ENCODE measurements at places on chromosomes 7 and 10.

DNA sequence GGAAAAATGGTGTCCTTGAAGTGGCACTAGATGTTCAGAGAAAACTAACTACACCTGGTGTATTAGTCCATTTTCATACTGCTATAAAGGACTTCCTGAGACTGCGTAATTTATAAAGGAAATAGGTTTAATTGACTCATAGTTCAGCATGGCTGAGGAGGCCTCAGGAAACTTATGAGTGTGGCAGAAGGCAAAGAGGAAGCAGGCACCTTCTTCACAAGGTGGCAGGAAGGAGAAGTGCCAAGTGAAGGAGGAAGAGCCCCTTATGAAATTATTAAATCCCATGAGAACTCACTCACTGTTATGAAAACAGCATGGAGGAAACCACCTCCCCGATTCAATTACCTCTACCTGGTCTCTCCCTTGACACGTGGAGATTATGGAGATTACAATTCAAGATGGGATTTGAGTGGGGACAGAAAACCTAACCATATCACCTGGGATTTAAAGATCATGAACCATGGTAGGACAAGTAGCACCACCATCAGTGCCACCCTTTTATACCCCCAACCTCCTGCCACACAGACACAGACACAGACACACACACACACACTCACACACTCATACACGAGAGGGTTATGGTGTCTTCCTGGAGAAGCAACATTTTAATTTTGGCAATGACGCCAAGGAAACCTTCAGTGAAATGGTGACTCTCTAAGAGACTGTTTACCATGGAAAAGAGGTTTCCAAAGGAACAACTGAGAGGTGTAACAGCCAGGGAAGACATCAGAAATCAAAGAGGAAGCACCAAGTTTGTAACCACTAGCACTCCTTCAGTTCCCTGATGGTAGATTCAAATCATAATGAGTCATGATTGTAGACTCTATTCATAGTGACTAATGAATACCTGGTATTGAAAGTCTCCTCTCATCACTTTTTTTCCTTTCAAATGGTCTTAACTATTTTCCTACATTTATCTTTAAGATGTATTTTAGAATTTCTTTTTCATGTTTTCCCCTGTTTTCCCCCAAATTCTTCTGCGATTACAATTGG, 41.8 kb upstream of the WNT16 start:
- no peak for DNase-seq

DNA sequence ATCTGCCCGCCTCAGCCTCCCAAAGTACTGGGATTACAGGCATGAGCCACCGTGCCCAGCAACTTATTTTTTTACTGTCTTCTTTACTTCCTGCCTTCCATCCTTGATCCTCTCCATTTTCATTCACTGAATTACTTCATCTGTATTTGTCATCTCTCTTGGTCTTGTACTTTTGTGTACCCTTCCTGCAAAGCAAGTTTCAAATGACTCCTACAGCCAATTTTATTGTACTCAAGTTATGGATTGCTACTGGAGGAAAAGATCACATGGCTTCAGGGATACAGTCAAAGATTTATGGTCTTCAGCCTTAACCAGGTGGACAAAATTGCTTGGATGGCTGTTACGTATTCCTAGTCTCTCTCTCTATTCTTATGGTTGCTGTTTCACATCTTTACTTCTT, 22.6 kb downstream of the SEPTIN7 start:
- DNase-seq: no peak

- no peak for DNase-seq
Measured at GRCh38 chr10:44749151-44749550, 162.0 kb upstream of the TMEM72 start.

GRCh38 chr7:129187681-129188371, 607 bp upstream of the SMO start:
- no peak for DNase-seq

All from adipocyte (in vitro differentiated cells).